Stimulated activated CD8-positive, alpha-beta memory T cell treated with anti-CD3 and anti-CD28 coated beads, Interleukin-12 subunit alpha, Interleukin-12 subunit beta, amount 100 ng/mL, for 1 hour (primary cell): ENCODE measurements at places on chromosomes 5 and 9.

GRCh38 chr5:91006713-91007112, 376.4 kb downstream of the ARRDC3 start:
- no peak for DNase-seq

DNA sequence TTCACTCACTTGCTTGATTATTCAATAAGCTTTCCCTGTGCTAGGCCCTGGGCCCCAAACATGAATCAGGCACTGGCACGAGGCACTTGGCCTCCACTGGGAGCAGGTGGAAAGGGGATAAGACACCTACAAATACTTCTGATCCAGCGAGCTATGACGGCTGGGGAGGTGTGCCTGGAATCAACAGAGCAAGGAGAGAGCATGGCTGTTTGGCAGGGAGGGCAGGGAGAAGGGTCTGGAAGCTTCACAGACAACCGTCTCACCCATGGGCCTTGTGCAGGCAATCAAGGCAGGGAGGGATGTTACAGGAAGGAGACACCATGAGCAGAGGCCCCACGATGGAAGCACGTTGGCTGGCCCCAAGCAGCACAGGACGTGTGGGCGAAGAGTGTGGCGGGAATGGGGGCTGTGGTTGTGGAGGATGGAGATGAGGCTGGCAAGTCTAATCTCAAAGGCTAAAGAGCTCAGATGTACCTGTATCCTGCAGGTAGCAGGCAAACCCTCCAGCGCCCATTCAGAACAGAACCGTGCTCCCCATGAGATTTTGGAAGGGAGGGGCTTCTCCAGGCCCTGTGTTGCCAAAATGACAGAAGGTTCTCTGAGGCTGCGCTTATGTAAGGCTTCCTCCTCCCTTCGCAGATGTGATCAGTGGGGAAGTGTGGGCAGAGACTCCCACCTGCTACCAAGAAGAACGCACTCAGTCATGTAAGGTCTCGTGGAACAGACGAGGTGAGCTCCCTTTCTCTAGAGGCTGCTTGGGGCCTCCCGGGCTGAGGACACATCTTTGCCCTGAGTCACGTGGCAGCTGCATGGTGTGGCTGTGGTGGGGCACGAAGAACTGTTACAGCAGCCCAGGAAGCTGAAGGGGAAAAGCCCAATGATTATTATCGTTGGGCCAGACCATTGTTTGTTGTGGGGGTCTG, 189.7 kb downstream of the DAB2IP start:
- no peak for DNase-seq

GRCh38 chr9:37036776-37037502, 2.9 kb upstream of the PAX5 start:
- no peak for DNase-seq

DNA sequence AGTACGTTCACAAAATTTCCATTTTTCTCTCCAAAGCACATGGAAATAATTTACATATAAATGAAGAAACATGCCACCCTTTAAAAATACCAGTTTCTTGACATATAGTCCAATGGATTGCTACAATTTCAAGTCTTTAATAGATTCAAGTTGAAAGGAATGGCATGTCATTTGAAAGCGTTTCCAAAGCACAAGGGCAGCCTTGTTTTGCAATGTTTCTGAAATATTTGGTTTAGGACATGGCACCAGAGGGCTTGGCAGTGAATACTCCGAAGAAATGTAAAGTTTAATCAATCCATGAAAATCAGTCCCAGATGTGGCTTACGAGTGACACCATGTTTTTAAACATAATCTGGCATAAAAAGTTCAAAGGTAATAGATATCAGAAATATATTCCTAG, 333.7 kb downstream of the PDE4D start:
- DNase-seq, result no peak

- no peak for DNase-seq
These were observed 23.5 kb upstream of the IL7R start for GRCh38 chr5:35833224-35833623.

- no peak for DNase-seq
These were observed 181.6 kb downstream of the CD180 start for GRCh38 chr5:67014957-67015400.

DNA sequence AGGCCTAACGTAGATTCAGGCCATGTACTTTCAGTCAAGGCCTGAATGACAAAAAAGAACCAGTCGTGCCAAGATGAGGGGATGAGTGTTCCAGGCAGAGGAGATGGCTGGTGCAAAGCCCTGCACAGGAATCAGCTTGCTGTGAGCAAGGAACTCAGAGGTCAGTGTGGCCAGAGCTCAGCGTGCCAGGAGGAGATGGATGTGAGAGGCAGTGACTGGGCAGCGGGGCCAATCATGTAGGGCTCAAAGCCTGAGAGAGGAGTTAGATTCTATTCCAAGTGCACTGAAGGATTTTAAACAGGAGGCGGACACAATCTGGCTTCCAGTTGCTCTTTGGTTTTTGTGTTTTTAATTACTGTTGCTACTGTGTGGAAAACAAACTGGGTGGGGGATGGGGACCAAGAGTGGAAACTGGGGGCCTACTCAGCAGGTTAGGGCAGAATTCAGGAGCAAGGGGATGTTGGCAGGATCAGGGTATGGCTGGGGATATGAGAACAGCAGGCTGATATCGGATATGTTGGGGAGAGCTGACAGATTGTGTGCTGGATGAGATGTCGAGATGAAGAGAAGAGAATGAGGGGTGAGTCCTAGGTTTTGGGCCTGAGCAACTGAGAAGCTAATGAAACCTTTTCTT, 64.3 kb downstream of the ANGPTL2 start:
- DNase-seq, result no peak

DNA sequence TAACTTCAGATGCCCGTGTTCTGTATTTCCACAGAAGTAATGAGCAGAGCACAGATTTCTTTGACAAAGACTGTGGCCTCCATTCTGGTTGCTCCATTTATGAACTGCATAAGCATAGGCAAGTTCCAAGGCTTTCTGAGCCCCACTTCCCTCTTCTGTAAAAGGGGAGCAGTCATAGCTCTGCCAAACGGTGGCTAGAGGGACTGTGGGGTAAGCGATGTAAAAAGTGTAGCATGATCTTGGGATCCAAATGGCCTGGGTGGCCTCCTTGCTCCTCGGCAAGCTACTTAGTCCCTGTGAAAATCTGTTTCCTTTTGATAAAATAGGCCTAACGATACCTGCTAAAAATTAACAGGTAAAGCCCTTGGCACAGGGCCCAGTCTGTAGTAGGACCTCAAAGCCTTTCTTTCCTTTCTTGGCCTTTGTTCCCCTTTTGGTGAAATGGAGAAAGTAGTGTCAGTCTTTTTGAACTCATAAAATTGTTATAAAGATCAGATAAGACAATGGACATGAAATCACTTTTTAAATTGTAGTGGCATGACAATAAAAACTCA, 646.6 kb downstream of the ACTL7B start:
- no peak for DNase-seq

- no peak for DNase-seq
These were observed 196.2 kb downstream of the DEPDC1B start for GRCh38 chr5:60503771-60504170.

DNA sequence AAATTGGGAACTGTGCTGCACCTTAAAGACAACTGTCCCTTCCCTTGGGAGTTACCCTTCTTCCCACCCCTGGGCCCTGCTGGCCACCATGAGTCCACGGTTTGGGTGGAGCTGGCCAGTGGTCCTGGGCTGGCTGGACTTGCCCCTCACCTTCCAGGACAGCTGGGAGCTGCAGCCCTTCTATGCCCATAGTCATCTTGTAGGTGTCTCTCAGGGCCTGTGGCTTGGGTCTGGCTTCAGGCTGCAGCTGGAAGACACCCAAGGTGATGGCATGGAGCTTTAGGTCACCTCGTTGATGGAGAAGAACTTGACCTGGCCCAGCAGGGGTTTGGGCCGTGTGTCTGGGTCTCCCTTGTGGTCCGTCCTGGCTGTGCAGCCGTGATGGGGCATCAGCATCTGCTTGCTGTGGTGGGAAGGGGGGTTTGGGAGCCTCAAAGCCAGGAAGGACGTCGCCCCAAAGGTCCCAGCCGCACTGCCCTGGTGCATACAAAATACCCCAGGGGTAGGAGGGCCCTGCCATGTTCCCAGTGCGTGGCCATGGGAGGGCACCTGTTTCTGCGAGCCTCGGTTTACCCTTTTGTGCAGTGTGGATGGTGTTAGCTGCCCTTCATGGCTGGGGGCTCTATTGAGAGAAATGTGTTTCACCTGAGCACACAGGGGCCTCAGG, 8.9 kb downstream of the WNK2 start:
- DNase-seq, result no peak

- no peak for DNase-seq
These were observed 648.5 kb downstream of the BNC2 start for GRCh38 chr9:16221822-16222547.

DNA sequence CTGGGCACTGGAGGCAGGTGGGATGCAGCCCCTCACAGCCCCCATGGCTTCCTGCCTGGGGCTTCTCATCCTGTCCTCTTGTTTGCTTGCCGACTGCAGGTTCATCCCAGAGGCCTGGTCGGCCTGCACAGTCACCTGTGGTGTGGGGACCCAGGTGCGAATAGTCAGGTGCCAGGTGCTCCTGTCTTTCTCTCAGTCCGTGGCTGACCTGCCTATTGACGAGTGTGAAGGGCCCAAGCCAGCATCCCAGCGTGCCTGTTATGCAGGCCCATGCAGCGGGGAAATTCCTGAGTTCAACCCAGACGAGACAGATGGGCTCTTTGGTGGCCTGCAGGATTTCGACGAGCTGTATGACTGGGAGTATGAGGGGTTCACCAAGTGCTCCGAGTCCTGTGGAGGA, 232.7 kb downstream of the ADAMTSL1 start:
- no peak for DNase-seq

DNA sequence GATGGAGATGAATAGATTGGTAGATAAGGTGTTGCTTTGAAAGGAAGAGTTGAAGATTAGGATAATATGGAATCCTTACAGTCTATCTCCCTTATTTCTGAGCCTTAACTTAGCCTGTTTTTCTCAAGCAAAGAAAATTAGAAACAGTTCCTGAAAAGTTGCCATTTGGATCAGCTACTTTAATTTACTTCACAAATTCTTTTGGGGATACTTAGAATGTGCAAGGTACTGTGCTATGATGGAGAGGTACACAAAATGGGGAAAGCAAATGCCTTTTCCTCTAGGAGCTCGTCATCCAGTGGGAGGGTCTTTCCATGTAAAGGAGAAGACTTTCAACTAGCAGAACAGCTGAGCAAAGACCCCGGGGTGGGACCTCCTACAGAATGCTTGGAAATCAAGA, 51.1 kb upstream of the SMARCA2 start:
- no peak for DNase-seq

- no peak for DNase-seq
These were observed 161.7 kb downstream of the GLIS3 start for GRCh38 chr9:4138180-4138579.

DNA sequence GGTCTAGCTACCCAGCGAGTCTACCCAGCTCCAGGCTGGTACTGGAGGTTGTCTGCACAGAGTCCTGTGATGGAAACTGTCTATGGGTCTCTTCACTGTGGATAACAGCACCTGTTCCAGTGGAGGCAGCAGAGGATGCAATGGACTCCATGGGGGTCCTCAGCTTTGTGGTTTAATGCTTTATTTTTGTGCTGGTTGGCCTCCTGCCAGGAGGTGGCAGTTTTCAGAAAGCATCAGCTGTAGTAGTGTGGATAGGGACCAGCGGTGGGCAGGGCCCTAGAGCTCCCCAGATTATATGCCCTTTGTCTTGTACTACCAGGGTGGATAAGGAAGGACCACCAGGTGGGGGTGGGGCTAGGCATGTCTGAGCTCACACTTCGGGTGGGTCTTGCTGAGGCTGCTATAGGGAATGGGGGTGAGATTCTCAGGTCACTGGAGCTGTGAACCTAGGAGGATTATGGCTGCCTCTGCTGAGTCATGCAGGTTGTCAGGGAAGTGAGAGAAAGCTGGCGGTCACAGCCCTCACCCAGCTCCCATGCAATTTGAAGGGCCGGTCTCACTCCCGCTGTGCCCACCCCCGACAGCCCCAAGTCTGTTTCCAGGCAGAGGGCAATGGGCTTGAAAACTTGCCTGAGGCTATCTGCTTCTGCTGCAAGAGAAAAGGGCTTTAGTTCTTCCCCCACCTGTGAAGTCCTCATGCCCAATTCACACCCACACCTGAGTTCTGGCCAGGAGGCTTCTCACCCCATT, 397.1 kb downstream of the TLE1 start:
- DNase-seq, result no peak

DNA sequence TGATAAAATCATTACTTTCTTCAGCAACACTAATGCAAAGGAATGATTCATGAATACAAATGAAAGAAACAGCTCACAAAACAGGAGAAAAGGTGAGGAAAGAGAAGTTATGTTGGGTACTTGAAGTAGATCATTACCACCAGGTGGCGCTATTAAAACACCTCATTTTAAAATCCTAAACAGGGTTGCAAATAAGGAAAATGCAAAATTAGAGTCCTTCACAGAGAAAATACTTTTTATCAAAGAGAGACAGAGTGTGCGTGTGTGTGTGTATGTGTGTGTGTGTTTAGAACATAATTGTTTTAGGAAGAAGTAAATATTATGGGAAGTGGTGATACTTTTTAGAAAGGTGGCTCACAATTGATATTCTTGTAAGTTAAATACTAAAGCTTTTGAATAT, 49.5 kb upstream of the CD180 start:
- DNase-seq, result no peak

DNA sequence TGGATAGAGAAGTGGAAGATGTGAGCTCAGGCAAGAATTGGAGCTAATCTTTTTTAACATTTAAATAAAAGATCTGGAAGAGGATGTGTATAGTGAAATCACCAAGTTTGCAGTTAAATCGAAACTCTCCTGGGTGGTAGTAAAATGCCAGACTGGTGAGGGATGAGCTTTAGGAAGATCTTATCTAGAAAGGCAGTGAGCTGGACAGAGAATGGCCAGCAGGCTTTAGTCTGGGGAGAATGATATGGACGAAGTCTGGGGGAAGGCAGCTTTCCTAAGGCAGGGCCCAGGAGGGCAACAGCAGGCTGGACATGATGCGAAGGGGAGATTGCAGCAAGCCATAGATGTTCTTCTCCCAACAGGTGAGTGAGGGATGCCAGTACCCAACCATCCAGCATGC, 25.6 kb downstream of the UNC5A start:
- no peak for DNase-seq

GRCh38 chr5:59471463-59471862, 422.1 kb downstream of the PDE4D start:
- DNase-seq, result no peak

DNA sequence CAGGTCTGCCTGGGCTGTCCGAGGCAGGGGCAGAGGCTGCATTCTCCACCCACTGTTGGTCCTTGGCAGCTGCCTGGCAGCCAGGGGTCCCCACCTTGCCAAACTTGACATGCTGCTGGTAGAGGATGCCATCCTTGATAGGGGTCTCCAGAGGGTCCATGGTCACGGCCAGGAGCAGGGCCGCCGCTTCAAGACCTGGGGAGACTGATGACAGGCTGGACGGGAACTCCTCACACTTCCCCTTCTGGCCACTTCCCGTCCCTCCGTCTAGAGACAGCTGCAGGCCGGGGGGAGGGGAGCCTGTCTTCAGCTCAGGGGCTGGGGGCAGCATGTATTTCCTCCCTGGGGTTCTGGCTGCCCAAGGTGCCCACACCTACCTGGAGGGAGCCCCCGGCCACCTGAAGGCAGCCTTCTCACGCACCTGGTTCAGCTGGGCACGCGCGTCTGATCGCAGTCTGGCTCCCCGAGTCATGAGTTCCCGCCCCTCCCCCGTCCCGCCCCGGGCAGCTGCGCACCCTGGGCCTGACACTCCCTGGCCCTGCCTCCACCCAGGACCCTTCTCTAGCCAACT, at the start of gene DOK3:
DOK3 (minus strand) TSS at position 446 of the 571 bp plus-strand sequence; CDS start at position 160, 286 bp downstream.
- DNase-seq, result no peak

GRCh38 chr5:64925123-64925522, 156.4 kb downstream of the CWC27 start:
- DNase-seq, result no peak
